Uterus (tissue), 4 donors: ENCODE measurements at places on chromosomes 16 and 17.
A peak's percentile ranks its signal among the peaks of the same experiment; 100 is the strongest.

DNA sequence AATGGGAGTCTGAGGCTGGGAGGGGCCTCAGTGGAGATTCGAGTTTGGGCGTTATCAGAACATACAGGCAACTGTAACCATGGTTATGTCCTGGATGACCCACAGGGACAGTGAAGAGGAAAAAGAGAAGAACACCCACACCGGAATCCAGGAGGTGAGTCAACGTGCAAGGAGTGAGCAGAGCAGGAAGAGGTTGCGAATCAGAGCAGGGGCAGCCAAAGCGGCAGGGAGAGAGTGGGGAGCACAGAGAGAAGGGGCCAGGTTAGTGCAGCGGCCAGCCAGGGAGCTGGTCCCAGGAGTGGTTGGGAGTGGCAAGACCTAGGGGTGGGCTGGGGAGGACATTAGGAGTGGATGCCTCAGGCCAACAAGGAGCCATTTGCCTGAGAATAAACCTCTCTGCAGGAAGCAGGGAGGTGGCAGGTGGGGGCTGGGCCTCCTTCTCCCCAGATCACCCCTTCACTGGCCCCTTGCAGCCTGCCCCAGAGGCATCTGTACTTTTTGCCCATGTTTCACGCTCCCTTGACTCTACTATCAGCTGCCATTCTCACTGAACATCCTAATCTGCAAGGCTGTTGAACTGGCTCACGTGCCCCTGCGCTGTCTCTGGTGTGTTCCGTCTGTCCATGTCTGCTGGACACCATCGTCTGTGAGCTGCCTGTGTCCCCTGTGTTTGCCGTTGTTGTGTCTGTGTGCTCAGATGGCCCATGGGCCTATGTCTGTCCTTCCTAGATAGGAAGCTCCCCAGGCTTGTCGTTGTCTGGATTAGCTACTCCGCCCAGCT, 5.1 kb downstream of the KRT13 start:
- no peak for DNase-seq

DNA sequence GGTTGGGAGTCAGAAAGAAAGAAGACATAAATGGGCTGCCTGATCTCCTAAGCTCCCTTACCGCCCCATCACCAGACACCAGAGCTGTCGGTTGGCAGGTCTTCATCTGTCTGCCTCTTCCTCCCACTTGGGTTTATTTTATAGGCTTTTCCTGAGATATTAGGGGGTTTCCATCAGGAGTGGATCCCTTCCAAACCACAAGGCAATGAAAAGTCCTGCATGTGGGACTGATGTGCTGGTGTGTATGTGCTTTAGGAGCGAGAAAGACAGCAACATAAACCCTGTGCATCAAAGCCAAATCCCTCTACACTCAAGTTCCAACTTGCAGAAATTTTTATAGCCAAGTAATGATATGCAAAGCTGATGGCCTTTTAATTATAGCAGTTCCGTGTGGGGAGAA, 389.5 kb downstream of the SLC39A11 start:
- no peak for DNase-seq

DNA sequence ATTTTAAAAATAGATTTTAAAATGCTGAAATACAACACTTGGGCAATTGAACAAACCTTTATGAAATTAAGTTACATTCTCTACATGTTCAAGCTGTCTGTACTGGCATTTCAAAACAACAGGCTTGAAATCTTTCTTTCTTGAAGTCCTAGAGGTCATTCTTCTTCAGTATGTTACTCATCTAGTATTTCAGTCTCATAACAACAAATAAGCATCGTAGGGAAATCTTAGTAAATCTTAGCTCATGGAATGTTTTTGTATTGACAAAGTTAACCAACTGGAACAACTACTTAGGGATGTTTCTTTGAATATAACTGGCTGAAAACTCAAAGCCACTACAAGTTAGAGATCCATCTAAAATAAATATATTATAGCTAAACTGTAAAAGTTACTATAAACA, 96.6 kb downstream of the KIF2B start:
- DNase-seq, result no peak

DNA sequence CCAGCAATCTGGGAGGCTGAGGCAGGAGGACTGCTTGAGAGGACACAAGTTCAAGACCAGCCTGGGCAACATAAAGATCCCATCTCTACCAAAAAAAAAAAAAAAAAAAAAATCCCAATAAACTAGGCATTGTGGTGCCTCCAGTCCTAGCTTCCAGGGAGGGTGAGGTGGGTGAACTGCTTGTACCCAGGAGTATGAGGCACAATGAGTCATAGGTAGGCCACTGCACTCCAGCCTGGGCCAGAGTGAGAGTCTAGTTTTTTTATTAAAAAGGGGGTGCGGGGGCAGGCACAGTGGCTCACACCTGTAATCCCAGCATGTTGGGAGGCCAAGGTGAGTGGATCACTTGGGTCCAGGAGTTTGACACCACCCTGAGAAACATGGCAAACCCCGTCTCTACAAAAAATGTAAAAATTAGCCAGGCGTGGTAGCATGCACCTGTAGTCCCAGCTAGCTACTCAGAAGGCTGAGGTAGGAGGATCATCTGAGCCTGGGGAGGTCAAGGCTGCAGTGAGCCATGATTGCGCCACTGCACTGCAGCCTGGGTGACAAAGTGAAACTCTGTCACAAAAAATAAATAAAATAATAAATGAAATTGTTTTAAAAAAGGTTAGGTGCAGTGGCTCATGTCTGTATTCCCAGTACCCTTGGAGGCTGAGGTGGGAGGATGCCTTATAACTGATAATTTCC, 7.8 kb upstream of the CHST6 start:
- DNase-seq, result no peak

DNA sequence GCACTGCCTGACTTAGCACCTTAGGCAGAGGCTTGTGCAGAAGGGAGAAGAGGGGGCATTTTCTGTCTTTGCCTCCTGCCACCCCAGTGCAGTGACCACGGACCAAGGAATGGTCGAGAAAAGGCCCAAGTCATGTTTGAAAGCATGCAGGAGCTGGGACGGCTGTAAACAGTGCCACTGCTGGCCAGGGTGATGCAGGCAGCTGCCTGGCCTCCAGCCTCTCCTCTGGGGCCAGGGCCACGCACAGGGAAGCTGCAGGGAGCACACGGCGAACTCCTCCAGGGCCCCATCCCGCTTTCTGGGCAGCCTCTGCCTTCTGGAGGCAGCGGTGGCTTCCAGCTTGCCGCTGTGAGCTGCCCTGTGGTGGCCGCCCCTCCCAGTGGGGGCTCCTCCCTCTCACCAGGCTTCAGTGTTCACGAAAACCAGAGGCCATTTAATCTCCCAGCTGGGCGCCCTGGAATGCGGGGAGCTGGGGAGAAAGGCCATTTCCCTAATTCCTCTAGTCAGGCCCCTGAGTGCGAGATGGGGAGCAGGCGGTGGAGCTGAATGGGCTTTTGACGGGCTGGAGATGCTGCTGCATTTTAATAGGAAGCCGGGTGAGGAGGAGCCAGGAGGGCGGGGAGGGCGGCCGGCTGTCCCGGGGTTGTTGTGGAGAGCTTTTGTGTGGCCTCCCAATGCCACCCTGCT, 28.7 kb upstream of the DNAI2 start:
- DNase-seq, result no peak

- peak; percentile 38 for DNase-seq
Measured at GRCh38 chr17:77863814-77864161, 94.7 kb upstream of the TNRC6C start.

DNA sequence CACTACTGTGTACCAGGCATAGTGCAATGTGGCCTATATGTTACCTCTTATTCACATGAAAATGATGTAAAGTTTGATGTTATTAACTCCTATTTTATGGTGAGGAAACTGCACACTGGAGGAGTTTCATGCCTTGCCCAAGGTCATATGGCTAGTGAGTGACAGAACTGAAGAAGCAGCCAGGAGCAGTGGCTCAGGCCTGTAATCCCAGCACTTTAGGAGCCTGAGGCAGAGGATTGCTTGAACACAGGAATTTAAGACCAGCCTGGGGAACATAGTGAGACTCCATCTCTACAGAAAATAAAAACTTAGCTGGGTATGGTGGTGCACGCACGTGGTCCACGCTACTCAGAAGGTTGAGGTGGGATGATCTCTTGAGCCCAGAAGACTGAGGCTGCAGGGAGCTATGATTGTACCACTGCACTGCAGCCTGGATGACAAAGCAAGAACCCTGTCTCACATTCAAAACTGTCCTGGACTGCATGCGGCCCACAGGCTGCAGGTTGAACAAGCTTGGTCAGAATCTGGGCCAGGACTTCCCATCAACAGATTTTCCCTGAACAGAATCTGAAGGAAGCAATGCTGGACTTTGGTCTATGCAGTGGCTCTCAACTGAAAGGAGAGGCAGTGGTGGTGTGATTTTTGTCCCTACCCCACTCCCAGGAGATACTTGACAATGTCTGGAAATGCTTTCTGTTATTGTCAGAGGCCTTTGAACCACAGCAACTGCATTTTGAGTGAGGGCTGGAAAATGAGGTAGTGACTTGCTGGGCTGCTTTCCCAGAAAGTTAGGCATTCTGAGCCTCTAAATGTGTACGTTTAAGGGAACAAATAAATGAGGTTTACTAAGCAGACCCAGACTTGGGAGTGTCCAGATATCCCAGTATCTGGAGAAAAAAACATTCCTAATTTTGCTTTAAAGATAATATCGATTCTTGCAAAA, 479.5 kb downstream of the TMEM114 start:
- no peak for DNase-seq

GRCh38 chr17:4626734-4627256, 14.7 kb downstream of the ALOX15 start:
- no peak for DNase-seq

GRCh38 chr17:65637786-65638185, 76.3 kb upstream of the AXIN2 start:
- DNase-seq, result no peak

- DNase-seq, result no peak
Measured at GRCh38 chr16:54165174-54165911, 121.2 kb downstream of the IRX3 start.

GRCh38 chr17:57603978-57604377, 141.1 kb downstream of the CCDC182 start:
- peak; percentile 26 for DNase-seq

GRCh38 chr16:75948441-75948840, 222.2 kb upstream of the CPHXL start:
- no peak for DNase-seq

DNA sequence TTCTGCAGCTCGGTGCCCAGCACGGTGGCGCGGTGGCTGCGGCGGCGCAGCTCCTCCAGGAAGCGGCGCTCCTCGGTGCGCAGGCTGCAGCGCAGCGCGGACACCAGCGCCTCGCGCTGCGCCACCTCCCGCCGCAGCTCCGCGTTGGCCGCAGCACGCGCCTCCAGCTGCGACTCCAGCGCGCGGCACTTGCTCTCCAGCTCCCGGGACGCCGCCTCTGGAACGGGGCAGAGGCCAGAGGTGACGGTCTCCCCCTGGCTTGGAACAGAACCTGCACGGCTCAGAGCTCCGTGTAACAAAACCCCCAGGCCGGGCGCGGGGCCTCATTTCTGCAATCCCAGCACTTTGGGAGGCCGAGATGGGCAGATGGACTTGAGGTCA, 13.2 kb upstream of the CLUH start:
- no peak for DNase-seq

DNA sequence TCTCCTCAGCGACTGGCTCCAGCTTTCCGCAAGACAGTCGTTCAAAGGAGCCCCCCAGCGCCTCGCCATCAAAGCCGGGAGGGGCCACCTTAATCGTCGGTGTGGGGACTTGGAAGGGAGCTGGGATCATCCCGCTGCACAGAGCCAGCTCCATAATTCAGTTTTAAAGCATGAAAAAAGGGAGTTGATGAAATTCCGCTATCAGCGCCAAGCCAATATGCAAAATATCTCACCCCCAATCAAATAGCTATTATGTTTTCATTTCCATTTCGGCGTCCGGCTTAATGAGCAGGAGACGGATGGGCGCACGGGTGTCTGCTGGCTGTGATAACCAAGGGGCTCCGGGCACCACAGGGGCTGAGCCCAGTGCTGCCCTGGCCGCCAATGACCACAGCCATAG, 27.7 kb downstream of the ZFPM1 start:
- DNase-seq, result no peak

- peak; percentile 32 for DNase-seq
Measured at GRCh38 chr17:4739122-4740024, at the start of the genes CXCL16 and ZMYND15. Gene CXCL16 (minus strand): TSS chr17:4739928. CDS start chr17:4739339, 589 bp downstream. Gene ZMYND15 (plus strand): TSS chr17:4739833. CDS start chr17:4740549, 716 bp downstream.

DNA sequence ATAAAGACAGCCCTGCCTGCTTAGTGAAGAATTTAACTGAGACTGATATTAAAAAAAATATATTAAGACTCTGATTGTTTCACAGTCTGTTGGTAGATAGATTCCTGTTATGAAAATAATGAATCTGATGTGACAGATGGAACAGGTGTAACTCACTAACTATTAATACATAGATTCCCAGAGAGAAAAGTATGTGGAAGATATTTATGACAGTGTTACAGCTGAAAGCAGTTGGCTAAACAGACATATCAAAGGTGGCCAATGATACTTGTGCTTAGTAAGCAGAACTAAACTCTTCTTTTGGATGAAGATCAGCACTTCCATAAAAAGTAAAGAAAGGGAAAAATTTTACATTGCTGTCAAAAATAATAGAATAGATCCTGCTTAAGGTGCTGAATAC, 598.2 kb upstream of the CA10 start:
- DNase-seq, result no peak

- DNase-seq, result peak; percentile 44
Measured at GRCh38 chr17:28370035-28370743, at the start of gene VTN. Gene VTN (minus strand): TSS chr17:28370307. CDS start chr17:28370203, 104 bp downstream.

- DNase-seq, result no peak
Measured at GRCh38 chr16:69106491-69107315, 1.2 kb downstream of the HAS3 start.

DNA sequence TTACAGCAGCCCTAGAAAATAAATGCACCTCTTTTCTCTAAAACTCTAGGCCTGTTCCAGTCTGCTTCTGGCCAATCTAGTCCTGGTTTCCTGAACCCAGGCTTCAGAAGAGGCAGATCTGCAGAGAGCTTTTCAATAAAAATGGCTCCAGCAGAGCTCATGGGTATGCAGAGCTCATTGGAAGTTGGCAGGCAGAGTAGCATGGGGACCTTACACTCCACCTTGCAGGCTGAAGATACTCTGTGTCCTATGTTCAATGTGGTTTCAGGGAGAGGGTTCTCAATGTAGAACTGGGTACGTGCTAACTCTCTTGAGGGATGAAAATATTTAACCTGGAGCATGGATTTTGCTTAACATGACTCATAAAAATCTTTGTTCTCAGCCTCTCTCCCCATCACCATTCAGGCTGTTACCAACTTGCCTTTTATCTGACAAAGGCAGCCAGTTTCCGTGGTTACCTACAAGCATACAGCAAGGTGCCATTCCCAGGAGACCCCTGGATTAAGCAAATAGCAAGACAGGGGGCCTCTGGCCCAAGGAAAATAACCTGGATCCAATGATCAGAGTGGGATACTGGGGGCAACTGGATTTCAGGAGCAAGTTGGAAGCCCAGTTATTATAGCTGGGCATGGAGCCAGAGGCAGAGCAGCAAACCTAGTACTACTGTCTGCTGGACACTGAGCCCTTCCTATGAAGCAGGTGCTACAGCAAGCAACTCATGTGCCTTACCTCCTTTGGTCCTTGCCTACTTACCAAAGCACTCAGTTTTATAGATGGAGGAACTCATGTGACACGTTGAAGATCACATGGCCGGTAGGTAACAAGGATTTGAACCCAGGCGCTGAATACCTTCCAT, 98.2 kb upstream of the DHX40 start:
- no peak for DNase-seq
